DMS53 (cell line): ENCODE measurements at places on chromosomes 7 and 10.

GRCh38 chr10:90075995-90076394 is 374.6 kb downstream of the KIF20B start:
- DNase-seq, result no peak

DNA sequence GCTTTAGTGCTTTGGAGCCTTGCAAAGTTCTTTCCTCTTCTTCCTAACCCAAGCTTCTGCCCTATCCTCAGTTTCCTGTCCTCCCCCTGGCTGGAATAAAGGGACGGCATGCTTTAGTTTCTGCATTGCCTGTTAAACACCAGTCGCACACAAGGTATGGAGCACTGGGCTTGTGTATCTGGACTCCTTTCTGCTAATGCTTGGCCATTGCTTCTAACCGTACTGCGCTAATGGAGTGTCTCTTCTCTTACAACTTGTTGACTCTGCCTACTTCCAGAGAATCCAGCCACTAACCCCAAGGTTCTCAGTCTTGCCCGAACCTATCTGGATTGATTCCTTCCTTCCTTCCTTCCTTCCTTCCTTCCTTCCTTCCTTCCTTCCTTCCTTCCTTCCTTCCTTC is 120.6 kb downstream of the REEP3 start:
- DNase-seq, result no peak

- no peak for DNase-seq
Measured at GRCh38 chr10:35508647-35509046, 96.5 kb upstream of the GJD4 start.

DNA sequence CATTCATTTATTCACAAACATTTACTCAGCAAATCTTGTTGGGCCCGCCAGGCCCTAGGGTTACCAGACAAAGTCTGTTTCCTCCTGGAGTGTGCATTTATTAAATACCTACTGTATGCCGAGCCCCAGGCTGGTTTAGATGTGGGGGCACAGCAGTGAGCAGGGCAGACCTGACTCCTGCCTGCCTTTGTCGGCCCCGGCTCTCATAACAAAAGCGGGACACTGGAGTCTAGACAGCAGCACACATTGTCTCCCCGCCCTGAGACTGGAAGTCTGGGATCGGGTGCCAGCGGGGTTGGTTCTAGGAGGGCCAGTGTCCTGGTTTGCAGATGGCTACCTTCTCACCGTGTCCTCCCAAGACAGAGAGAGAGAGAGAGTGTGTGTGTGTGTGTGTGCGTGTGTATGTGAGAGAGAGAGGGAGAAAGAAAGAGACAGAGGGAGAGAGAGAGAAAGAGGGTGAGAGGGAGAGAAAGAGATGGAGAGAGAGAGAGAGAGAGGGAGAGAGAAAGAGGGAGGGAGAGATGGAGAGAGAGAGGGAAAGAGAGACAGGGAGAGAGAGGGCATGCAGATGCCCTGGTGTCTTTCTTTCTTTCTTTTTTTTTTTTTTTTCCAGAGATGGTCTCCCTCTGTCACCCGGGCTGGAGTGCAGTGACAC is 25.9 kb downstream of the ELFN1 start:
- DNase-seq, result peak; percentile 19

DNA sequence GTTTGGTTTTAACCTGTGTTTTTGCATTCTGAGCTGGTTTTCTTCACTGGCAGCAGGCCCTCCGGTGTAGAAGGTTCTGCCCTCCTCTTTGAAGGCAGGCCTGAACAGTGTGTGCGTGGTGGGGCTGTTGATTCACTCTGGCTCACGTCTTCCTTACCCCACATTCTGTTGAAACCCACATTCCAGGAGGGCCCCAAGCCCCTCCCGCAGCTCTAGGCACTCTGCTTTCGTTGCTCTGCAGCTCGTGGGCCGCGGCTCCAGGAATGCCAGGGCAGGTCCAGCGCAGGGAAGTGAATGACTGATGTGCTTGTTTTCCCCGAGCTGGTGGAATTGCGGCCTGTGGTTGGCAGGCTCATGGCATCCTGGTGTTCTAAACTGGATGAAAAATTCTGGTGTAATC is 49.0 kb downstream of the HTRA1 start:
- DNase-seq, result no peak

GRCh38 chr7:118080947-118081346 is 103.0 kb upstream of the LSM8 start:
- DNase-seq, result peak; percentile 64

GRCh38 chr7:4837803-4838625 is 23.8 kb downstream of the PAPOLB start:
- no peak for DNase-seq

- no peak for DNase-seq
Measured at GRCh38 chr7:92840316-92840715, 3.9 kb upstream of the CDK6 start.

GRCh38 chr7:2360796-2361195 is 6.2 kb downstream of the EIF3B start:
- DNase-seq, result no peak

GRCh38 chr7:139186146-139186545 is 44.9 kb upstream of the UBN2 start:
- DNase-seq, result no peak

GRCh38 chr7:127632276-127632910 is 14.5 kb upstream of the PAX4 start:
- DNase-seq, result no peak

DNA sequence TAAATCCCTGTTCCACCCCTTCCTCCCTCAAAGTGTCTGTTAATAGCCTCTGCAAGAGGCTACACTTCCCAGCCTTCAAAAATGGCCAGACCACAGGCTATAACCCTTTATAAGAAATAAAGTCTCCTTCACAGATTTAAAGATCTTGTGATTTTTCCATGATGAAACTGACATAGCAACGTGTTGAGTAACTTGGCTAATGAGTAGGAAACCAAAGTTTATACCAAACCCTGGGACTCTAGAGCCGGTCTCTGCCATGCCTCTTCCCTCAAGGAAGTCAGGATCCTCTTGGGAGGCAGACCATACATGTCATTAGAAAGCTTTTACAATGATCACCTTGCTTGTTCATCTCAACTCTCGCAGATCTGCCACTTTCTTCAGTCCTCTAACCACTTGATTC is 44.4 kb downstream of the GRM8 start:
- no peak for DNase-seq

DNA sequence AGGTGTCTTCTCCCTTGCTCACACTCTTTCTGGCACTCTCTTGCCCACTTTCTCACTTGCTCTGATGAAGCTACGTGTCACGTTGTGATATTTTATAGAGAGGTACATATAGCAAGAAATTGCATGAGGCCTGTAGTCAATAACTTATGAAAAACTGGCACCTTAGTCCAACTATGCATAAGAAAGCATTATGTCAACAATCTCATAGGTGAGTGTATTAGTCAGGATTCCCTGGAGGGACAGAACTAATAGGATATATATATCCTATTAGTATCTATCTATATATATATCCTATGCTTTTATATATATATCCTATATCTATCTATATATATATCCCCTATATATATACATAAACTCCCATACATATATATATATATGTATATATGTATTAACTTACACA is 18.8 kb upstream of the MDFIC start:
- DNase-seq, result no peak

GRCh38 chr10:58967551-58968388 is 208.7 kb upstream of the PHYHIPL start:
- peak; percentile 90 for DNase-seq

- peak; percentile 24 for DNase-seq
Measured at GRCh38 chr10:69360485-69361302, 56.0 kb downstream of the TACR2 start.

GRCh38 chr7:10257438-10257837 is 716.2 kb upstream of the PHF14 start:
- no peak for DNase-seq

DNA sequence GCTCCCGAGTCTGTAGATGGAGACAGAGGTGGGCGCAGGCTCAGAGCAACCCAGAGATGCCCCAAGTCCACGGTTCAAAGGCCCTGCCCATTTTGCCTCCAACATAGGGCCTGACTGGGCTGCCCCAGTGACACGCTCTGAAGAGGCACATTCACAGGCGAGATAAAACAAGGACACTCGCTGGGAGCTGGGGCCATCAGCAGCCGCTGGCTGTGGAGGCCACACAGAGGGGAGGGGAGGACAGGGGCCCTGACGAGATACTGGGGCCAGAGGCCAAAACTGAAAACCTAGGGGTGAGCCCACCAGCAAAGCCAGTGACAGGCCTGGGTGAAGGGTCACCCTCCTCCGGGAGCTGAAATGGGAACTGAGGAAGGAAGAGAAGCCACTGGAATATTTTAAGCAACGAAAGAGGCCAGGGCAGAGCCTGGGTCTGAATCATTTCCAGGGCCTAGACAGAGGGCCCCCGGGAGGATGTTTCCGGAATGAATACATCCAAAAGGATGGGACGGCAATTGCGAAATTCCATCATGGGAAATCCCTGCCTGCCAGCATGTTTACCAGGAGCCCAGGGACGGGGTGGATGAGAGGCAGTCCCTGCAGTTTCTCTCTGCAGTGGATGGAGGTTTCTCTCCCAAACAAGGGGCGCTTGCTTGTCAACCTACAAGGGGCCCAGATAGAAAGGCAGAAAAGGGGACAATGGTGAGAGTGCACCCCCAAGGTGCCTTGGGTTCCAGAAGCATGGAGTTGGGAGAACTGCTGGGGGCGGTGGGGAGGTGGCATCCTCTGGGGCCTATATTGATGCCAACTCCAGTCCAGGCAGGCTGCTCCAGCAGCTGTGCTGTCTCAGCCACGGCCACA is 29.0 kb upstream of the HSPA12A start:
- no peak for DNase-seq

GRCh38 chr10:109820620-109821405 is 102.5 kb downstream of the XPNPEP1 start:
- DNase-seq, result peak; percentile 56

GRCh38 chr7:94067047-94067446 is 62.9 kb upstream of the BET1 start:
- DNase-seq, result no peak

- DNase-seq, result no peak
Measured at GRCh38 chr10:5136468-5137087, 42.4 kb downstream of the AKR1C3 start.

DNA sequence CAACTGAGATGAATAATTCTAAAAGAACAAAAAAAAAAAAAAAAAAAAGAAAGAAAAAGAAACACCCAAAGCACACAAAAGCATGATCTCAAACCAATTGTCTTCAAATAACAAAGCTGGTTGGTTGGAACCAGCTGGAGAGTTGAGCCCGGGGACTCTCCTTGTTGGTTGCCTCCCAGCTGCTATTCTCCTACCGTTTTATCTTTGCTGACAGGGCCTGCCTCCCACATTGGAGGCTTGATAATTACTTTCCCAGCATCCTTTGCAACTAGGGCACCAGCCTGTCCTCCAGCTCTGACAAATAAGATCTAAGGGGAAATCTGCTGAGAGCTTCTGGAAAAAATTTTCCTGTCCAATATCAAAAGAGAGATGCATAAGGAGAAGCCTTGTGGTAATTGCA is 6.8 kb downstream of the PON1 start:
- peak; percentile 24 for DNase-seq

DNA sequence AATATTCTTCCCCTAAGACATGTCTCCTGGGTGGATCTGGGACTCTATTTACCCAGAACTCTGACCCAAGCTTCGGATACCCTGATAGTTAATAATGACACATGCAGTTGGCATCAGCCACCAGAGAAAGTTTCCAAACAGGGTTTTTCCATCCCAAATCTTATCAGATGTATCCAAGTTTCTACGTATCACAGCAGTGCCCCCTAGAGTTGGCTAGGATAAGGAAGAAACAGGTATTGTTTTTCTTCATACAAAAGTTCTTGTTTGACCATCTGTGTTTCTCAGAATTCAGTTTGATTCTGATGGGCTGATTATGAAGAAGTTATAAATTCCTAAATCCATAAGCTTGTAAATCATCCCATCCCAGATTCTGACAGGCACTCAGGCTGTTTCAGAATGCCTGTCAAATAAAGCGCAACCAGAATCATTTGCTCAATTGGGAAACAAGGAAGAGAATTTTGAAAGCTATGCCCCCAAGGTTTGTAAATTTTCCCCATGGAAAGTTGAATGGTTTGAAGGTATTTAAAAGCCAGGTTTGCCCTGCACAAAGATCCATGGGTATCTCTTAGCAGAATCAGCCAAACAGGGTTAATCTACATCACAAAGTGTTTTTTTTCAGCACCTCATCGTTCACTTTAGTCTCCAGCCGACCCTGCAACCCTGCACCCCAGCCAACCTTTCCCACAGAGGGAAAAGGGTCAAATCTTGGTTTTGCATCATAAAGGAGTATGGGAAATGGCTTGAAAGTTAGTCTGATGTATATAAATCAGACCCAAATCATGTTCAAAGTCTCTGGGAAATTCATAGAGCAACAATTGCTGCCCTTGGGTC is 47.4 kb downstream of the NRAP start:
- peak; percentile 51 for DNase-seq

GRCh38 chr10:78927257-78927995 is 141.3 kb upstream of the ZMIZ1 start:
- DNase-seq, result peak; percentile 88

DNA sequence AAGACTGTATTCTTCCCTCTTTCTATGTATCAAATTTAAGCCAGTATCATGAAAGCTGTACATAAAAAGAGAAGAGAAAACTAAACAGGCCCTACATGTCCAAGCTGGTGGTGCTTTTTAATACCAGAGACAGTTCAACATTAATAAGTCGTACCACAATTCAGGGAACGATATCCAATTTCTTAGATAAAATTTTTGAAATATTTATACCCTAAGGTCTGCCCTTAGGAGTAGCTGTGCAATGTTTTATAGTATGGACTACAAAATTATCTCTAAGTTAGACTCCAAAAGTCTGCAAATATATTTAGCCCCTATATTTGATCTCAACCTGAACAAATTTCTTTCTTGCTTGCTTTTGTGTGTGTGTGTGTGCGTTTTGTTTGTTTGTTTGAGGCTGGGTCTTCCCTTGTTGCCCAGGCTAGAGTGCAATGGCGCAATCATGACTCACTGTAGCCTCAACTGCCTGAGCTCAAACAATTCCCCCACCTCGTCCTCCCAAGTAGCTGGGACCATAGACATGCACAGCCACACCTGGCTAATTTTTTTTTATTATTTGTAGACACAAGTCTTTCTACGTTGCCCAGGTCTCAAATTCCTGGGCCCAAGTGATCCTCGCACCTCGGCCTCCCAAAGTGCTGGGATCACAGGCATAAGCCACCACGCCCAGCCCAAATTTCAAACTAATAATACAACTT is 13.2 kb downstream of the ARHGAP19 start:
- peak; percentile 78 for DNase-seq

DNA sequence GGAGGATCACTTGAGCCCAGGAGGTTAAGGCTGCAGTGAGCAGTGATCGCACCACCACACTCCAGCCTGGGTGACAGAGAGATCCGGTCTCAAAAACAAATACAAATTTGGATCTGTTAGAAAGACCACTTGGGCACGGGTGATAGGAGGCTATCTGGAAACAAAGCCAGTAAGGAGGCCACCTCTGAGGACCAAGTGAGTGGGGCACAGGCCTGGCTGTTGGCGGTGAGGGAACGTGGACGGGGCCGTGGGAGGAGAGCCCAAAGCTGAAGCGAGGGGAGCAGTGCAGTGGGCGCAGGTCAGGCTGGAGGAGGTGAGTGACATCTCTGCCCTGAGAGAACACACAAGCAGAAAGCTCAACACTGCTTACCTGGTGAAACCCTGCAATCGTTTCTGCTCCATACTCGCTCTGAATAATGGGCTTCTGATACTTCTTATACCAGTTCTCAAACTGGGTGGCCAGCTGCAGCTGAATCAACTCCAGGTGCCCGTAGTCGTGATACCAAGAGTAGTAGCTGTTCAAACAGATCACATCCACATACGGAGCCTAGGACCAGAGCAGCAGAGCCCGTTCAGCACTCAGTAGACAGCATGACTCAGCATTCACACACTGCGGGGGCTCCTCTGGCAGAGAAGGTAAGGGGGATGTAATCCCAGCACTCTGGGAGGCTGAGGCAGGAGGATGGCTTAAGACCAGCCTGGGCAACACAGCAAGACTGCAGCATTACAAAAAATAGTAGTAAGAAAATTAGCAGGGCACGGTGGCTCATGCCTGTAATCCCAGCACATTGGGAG is 14.5 kb downstream of the GUSB start:
- DNase-seq, result no peak
